NCI-H1417 treated with DMSO at 0.1 percent for 48 hours (cell line): ENCODE measurements at places on chromosomes 7 and 10.

- no peak for DNase-seq
These were observed 5.3 kb upstream of the NT5C3A start for GRCh38 chr7:33067921-33068320.

GRCh38 chr7:7969306-7970236 lies 975 bp downstream of the GLCCI1 start:
- DNase-seq = no peak

DNA sequence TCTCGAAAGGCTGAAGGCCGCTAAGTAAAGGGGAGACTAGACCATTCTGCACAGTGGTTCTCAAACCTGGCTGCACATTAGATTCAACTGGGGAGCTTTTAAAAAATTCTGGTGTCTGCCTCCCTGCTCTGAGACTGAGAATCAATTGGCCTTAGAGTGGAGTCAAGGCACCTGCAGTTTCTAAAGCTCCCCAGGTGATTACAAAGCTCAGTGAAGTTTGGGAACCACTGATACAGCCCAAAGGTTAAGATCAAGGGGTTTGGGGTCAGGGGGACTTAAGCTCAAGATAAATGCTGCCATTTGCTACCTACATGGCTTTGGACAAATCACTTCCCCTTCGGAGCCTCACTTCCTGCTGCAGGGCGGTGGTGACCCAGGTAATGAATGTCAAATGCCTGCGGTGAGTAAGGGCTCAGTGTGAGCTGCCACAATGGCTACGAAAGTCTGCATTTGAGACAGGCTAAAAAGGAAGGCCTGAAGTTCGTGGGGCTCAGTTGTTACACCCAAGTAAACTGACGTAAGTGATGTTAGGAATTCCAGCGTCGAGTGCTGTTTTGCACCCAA lies 72.3 kb downstream of the TLL2 start:
- DNase-seq = no peak

- DNase-seq = no peak
These were observed 33.5 kb upstream of the RET start for GRCh38 chr10:43043342-43043772.

DNA sequence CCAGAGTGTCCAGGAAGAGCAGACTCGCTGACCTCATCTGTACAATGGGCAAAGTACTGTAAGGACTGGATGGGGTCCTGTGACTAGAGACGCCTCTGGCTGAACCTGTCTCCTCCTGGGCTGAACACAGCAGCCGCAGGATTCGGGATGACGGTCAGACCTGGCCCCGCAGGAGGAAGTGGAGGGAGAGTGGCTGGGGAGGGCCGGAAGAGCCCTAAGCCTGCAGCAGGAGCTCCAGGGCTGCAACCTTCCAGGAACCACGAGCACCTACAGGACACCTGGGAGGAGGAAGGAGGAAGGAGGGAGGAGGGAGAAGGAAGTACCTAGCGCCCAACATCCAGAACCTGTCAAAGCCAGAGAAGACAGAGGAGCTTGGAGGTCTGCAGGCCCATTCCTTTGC lies 30.3 kb downstream of the TNRC18 start:
- no peak for DNase-seq

GRCh38 chr7:103307503-103308231 lies 10.4 kb downstream of the PMPCB start:
- no peak for DNase-seq

GRCh38 chr10:71838264-71839211 lies 12.5 kb downstream of the PSAP start:
- DNase-seq = no peak

DNA sequence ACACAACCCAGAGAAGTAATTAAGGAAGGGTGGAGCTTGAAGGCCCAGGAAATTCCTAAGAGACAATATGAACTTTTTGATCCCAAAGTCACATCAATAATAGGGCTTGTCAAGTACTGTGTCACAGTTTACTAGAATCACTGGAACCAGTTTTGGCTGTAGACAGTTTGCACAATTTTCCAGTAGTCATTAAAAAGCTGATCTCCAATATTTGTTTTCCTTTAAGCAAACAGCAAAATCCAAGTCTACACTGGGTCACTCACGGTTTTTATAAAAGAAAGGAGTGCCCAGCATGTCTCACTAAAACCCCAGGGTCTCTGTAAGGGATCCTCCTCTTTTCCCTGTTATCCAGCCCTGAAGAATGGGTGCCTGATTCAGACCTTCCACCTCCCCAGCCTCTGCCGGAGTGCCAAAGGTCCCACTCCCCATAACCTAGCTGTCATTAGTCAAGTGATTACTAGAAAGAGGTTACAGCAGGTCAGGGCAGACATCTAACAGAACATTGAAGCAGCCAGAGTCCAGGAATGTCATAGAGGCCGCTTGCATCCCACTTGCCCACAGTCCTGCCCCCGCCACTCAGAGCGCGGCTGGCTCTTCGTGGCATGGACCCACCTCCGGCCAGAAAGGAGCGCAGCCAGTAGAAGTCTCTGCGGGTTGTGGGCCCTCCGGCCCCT lies 552 bp downstream of the SLC25A16 start:
- no peak for DNase-seq

GRCh38 chr7:128053023-128053422 lies 21.8 kb upstream of the LRRC4 start:
- DNase-seq = peak; percentile 73

DNA sequence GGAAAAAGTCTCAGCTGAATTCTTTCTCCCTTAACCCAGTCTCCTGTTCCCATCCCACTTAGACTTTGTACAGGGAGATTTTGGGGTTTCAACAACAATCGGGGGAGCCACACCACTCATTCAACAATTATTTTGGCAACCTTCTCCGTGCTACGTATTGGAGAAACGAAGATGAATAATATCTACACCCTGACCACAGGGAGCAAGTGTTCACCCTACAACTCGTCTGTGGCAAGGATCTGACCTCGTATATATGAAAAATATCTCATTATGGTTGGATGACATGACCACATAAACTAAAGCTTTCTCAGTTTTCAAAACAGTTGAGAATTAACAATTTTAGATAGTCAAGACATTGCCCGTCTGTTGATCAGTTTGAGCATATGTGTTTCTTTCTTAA lies 302.1 kb downstream of the CACNA2D1 start:
- no peak for DNase-seq

GRCh38 chr10:119478111-119478802 lies 64.3 kb downstream of the RGS10 start:
- DNase-seq = no peak
